ENCODE measurements at places on chromosomes 16 and 17.

DNA sequence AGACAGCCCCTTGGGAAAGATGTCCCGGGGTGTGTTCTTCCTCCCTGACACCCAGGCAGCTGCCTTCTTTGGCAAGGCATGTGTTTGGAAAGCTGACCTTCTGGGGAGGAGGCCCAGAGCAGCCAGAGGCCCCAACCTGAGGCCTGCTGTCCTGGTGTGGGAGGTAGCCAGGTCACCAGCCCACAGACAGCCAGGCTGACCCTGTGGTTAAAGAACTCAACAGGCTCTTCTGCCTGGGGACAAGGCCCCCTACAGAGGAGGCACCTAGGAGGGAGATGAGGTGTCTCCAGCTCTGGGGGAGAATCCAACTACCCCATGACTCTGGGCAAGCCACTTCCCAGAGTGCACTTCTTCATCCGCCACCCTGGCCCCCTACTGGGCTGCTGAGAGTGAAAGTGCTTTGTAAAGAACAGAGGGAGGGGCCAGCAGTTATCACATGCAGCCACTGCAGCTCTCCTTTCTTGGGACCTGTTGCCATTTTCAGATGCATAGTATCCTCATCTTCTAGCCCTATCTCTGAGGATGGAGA is 13.1 kb upstream of the SREBF1 start:
- peak; percentile 95 for DNase-seq

- no peak for DNase-seq
Measured at GRCh38 chr16:31182391-31182790, 2.5 kb downstream of the FUS start.

GRCh38 chr16:23695756-23696155 is 17.1 kb downstream of the PLK1 start:
- no peak for DNase-seq

GRCh38 chr16:79372503-79373184 is 227.9 kb downstream of the MAF start:
- peak; percentile 54 for DNase-seq

- no peak for DNase-seq
Measured at GRCh38 chr17:80441598-80442322, 26.8 kb downstream of the ENDOV start.

DNA sequence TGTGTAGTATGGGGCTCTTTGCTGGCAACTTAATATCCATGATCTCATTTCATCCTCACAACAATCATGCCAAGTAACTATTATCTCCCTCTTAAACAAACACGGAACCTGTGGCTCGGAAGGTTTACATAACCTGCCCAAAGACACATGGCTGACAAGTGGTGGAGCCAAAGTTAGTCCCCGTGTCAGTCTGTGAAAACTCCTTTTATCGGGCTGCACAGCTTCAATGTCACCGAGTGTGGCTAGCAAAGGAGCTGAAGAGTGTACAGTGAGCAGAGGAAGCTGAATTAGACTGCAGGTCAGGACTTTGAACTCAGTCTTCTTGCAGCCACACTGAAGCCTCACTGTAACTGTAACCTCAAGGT is 80.3 kb downstream of the PARN start:
- DNase-seq: no peak

DNA sequence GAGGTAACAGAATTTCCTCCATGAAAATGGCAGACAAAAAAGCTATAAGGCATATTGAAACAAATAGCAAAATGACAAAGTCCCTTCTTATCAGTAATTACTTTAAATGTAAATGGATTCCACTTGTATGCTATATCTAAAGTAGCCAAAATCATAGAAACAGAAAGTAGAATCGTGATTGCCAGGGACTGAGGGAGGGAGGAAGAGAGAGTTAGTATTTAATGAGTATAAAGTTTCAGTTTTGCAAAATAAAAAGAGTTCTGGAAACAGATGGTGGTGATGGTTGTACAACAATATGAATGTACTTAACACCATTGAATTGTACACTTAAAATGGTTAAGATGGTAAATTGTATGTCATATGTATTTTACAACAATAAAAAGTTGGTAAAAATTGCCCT is 407.4 kb downstream of the CA10 start:
- no peak for DNase-seq

All from NB4 (cell line).